ENCODE measurements at places on chromosomes 7 and 10.
A peak's percentile ranks its signal among the peaks of the same experiment; 100 is the strongest.

GRCh38 chr10:14405076-14406065, 74.6 kb upstream of the FRMD4A start:
- no peaks in the 10 kb centered on the region for H3K36me3 ChIP-seq
- no peak overlapping the region for H3K27ac ChIP-seq
- H3K4me3 ChIP-seq = no peak overlapping the region
- no peak for DNase-seq
- peaks cover 15% of the 10 kb centered on the region for H3K27me3 ChIP-seq
- peaks cover 13% of the 10 kb centered on the region for H3K4me1 ChIP-seq

DNA sequence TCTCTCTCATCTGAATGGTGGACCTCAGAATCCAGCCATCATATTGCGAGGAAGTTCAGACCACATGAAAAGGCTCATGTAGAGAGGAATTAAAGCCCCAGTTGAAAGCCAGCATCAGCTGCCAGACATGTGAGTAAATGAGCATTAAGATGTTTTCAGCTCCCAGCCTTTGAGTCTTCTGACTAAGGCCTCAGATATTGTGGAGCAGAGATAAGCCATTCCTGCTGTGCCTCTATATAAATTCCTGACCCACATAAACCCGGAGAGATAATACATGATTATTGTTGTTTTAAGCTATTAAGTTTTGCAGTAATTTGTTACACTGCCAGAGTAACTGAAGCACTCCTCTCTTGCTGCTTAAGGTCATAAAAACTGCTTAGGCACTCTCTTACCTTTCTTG, 14.6 kb downstream of the FAM149B1 start:
- H3K36me3 ChIP-seq = peaks cover 21% of the 10 kb centered on the region
- no peak for DNase-seq
- no peak overlapping the region for H3K4me3 ChIP-seq
- H3K27me3 ChIP-seq = no peaks in the 10 kb centered on the region

- no peak overlapping the region for H3K27ac ChIP-seq
- no peaks in the 10 kb centered on the region for H3K27me3 ChIP-seq
- no peaks in the 10 kb centered on the region for H3K36me3 ChIP-seq
- no peak overlapping the region for H3K4me3 ChIP-seq
- H3K4me1 ChIP-seq = no peaks in the 10 kb centered on the region
Observed at GRCh38 chr10:2478656-2479055, 588.7 kb upstream of the PFKP start.

- H3K27me3 ChIP-seq = no peaks in the 10 kb centered on the region
- DNase-seq = no peak
- H3K4me1 ChIP-seq = no peaks in the 10 kb centered on the region
- H3K36me3 ChIP-seq = no peaks in the 10 kb centered on the region
- H3K4me3 ChIP-seq = no peak overlapping the region
- H3K27ac ChIP-seq = no peak overlapping the region
Observed at GRCh38 chr10:56622335-56622973, 261.4 kb upstream of the ZWINT start.

DNA sequence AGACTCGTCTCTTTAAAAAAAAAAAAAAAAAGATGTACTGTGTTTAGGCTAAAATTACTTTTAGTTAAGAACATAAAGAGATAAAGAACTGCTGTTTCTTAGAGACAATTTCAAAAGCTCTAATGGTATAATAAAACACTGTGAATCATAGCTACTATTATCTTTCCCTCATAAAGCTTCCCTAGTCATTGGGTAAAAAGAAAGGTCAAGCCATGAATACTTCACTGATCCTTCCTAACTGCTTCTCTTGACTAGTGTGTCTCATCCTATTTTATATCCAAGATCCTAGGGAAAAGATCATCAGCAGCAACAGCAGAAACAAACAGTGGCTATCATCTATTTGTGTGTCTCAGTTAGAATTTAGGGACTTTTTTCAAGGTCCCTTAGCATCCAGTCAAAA, 10.5 kb downstream of the YME1L1 start:
- no peak overlapping the region for H3K4me3 ChIP-seq
- peaks cover 43% of the 10 kb centered on the region for H3K36me3 ChIP-seq
- H3K27me3 ChIP-seq = no peaks in the 10 kb centered on the region
- no peak for DNase-seq
- H3K4me1 ChIP-seq = peaks cover 19% of the 10 kb centered on the region
- H3K27ac ChIP-seq = no peak overlapping the region

DNA sequence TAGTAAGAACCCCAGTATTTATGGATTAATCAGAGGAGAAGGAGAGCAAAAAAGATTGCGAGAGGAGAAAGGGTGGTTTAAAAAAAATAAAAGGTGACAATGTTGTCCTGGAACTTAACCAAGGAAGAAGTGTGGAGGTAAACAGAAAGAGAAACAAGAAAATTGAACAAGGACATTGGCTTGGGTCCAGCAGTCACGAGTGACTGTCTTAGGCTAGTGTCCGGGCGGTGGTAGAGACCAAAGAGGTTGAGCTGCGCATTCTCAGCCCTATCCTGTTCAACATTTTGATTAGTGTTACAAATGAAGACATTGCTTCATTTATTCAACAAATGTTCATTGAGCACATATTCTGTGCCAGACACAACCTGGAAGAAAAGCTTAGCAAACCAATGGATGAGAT, 329.9 kb downstream of the FGFR2 start:
- no peak for DNase-seq
- H3K4me1 ChIP-seq = no peaks in the 10 kb centered on the region
- no peak overlapping the region for H3K27ac ChIP-seq
- no peaks in the 10 kb centered on the region for H3K27me3 ChIP-seq
- H3K36me3 ChIP-seq = no peaks in the 10 kb centered on the region
- no peak overlapping the region for H3K4me3 ChIP-seq

DNA sequence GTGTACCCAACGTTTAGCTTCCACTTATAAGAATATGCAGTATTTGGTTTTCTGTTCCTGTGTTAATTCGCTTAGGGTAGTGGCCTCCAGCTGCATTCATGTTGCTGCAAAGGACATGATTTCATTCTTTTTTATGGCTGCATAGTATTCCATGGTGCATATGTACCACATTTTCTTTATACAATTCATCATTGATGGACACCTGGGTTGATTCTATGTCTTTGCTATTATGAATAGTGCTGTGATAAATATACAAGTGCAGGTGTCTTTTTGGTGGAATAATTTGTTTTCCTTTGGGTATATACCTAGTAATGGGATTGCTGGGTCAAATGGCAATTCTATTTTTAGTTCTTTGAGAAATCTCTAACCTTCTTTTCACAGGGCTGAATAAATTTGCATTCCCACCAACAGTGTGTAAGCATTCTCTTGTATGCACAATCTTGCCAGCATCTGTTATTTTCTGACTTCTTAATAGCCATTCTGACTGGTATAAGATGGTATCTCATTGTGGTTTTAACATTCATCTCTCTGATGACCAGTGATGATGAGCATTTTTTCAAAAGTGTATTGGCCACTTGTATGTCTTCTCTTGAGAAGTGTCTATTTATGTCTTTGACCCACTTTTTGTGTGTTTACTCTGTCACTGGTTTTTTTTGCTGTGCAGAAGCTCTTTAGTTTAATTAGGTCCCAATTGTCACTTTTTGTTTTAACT, 72.5 kb upstream of the CC2D2B start:
- H3K36me3 ChIP-seq = peaks cover 31% of the 10 kb centered on the region
- no peaks in the 10 kb centered on the region for H3K27me3 ChIP-seq
- H3K4me3 ChIP-seq = no peak overlapping the region
- peak overlapping the region; percentile 50 for H3K27ac ChIP-seq
- peaks cover 82% of the 10 kb centered on the region for H3K4me1 ChIP-seq
- DNase-seq = no peak

GRCh38 chr10:30542001-30542894, 87.3 kb downstream of the LYZL2 start:
- no peak overlapping the region for H3K4me3 ChIP-seq
- no peak for DNase-seq
- no peak overlapping the region for H3K27ac ChIP-seq
- peaks cover 14% of the 10 kb centered on the region for H3K4me1 ChIP-seq
- H3K36me3 ChIP-seq = no peaks in the 10 kb centered on the region
- peaks cover 2% of the 10 kb centered on the region for H3K27me3 ChIP-seq

GRCh38 chr7:78179211-78179610, 380.6 kb downstream of the PHTF2 start:
- H3K4me3 ChIP-seq = no peak overlapping the region
- no peaks in the 10 kb centered on the region for H3K36me3 ChIP-seq
- no peaks in the 10 kb centered on the region for H3K4me1 ChIP-seq
- no peak overlapping the region for H3K27ac ChIP-seq
